ENCODE measurements at places on chromosomes 12 and 14. TPM values are rescaled to one million over a fixed set of nuclear protein-coding genes. Genes with fewer than 3 reads are reported as not detected.

GRCh38 chr12:53344487-53344823 lies 8.3 kb upstream of the SP7 start:
- DNase-seq, result no peak

DNA sequence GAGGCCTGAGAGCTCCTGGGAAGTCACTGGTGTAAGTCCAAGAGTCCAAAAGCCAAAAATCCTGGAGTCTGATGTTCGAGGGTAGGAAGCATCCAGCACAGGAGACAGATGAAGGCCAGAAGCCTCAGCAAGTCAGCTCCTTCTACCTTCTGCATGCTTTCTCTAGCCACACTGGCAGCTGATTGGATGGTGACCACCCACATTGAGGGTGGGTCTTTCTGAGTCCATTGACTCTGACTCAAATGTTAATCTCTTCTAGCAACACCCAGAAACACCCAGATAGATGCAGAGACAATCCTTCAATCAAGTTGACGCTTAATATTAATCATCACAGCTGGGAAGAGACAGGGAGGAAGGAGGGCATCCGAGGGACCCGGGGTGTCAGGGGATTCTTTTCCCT lies 305.8 kb downstream of the AACS start:
- no peak for DNase-seq

DNA sequence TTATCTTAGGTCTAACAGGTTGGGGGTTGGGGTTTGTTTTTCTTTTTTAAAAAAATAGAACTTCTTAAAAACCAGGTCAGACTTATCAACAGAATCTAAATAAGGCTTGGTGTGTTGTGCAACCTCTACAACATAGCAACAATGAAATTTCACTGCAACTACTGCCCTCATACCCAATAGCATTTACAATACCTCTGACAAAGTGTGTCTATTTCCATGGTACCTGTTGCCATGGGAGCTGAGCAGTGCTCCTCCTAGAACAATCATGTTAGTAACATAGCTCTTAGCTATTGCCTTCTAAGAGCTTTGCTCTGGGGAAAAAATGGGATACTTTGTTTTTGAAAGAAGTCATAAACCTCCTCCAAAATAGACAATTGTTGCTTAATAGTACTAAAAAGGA lies 103.3 kb upstream of the CCDC175 start:
- peak; percentile 45 for DNase-seq

RTL1 gene
- total RNA-seq, result 0.26 TPM

DNA sequence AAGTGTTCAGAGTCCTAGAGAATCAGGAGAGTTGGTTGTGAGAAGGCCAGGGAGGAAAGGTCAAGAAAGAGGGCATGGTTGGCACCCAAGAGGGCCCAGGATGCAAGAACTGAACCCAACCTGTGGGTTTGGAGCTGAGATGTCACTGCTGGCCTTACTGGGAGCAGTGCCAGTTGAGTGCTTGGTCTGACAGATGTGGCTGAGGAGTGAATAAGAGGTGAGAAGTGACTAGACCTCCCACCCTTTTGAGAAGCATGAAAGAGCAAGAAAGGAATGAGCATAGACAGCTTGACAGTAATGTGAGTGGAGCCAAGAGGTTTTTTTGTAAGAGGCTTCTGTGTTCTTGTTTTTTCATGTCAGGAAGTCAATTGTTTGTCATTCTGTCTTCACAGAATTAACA lies 95.3 kb downstream of the FGD4 start:
- no peak for DNase-seq

PDE3A gene
- total RNA-seq, result 28.3 TPM

DNA sequence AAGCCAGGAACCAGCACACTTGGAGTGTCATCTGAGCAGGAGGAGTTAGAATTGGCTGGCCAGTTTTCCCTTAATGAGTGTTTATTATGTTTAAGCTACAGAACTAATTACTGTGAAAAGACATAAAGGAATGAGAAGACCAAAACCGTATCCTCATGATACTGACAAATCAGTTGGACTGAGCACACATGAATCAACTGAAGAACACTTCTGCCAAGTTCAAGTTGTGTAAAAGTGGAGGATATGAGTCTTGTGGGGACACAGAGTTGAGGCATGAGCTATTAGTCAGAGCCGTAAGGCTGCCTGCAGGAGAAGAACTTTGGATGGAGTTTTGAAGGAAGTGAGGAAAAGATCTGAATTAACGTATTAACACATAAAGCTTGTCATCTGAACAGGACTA lies 43.1 kb downstream of the HMGA2 start:
- no peak for DNase-seq

DNA sequence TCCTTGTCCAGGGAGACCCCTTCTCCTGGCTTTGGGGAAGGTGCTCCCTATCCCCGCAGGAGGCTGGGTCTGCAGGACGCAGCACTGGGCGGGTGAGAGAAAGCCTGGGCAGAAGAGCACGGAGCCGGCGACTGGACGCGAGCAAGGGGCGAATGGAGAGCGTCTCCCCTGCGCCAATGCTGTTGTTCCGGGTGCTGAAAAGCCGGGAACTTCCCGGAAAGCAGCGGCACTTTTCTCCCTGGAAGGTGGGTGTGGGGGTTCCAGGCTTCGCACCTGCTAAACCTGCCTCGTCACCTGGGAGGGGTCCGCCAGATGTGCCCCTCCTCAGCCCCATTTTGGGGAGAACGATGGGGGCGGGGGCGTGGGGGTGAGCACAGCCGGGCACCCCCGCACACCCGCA lies 417.1 kb upstream of the TMTC1 start:
- peak; percentile 5 for DNase-seq

DNA sequence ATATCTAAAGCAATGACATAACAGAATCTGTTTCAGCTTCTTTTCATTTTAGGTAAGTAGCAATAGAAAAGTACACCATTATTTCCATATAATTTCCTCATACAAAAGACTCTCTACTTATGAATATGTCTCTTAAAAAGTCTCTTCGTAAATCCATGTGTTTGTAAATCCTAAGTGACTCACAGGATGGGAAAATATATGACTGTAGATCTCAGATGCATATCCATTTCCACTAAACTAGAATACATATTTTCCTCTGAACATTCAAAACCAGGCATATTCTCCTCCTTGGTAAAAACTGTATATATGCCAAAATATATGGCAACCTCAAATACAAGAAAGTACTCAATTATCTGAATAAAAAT lies 93.6 kb downstream of the TXNDC16 start:
- no peak for DNase-seq

ACSM4 gene
- not detected for total RNA-seq

- DNase-seq, result no peak
Measured at GRCh38 chr12:64099397-64099796, 122.7 kb downstream of the KICS2 start.

- no peak for DNase-seq
Measured at GRCh38 chr14:55277972-55278740, 6.9 kb downstream of the FBXO34 start.

AKAP6 gene
- total RNA-seq, result 2.9 TPM

GRCh38 chr14:75675265-75675960 lies 14.4 kb downstream of the TTLL5 start:
- DNase-seq, result no peak

DNA sequence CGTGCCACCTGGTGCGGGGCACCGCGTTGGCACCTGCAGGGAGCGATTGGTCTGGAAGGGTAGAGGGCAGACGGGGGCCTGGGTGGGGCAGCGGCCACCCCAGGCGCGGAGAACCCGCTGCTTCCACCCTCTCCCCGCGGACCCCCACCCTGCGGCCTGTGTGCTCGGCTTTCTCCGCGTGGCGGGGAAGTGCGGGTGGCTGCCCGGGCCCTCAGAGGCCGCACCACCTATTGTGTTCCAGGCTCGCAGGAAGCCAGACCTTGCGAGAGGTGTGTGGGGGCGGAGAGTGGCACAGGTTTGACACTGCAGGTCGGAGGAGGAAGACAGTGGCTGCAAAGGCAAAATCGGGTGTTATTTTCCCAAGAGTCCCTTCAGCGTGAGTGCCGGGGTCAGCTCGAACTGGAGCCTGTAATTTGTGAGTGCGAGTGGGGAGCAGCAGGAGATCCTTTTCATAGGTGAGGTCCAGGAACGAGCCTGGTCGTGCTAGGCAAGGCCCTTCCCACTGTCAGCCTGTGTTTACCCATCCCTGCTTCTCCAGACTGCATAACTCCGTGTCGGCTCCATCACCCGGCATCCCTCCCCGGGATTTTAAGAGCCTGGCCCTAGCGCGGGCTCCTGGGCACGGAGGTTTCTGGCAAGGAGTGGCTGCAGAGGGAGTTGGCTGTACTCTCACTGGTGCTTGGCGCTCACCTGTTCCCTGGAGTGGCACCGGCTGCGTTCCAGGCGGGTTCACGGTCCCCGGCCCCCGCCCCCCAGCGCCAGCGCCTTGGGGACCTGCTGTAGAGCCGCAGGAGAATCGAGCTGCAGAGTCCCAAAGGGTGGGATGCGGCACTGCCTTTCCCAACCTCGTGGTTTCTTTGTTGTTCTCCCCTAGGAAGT lies 935 bp downstream of the TBC1D30 start:
- DNase-seq, result no peak

- no peak for DNase-seq
Measured at GRCh38 chr14:90979515-90979914, 80.9 kb downstream of the RPS6KA5 start.
